Left cardiac atrium (tissue), 4 donors: ENCODE measurements at places on chromosomes 16 and 17. TPM values are rescaled to one million over a fixed set of nuclear protein-coding genes. Genes with fewer than 3 reads are reported as not detected.

CASKIN2 gene
- 37.7 TPM for total RNA-seq

AOC2 gene
- 1.6 TPM for total RNA-seq

EFNB3 gene
- 1.4 TPM for total RNA-seq

CIITA gene
- 9.9 TPM for total RNA-seq

RUNDC3A gene
- 0.85 TPM for total RNA-seq

KCNH4 gene
- 0.21 TPM for total RNA-seq

SGF29 gene
- 15.8 TPM for total RNA-seq

SPATA22 gene
- not detected for total RNA-seq

SEC14L5 gene
- 2.3 TPM for total RNA-seq

FBXO47 gene
- total RNA-seq: not detected

OGFOD3 gene
- 32.0 TPM for total RNA-seq

LRRC37A gene
- 1.5 TPM for total RNA-seq

LRRC37A3 gene
- total RNA-seq: 3.7 TPM

SCARF1 gene
- total RNA-seq: 17.7 TPM

KLHL10 gene
- 0.32 TPM for total RNA-seq

OVCA2 gene
- 15.4 TPM for total RNA-seq

MYH3 gene
- total RNA-seq: 0.53 TPM

SYCE1L gene
- total RNA-seq: 2.7 TPM

NATD1 gene
- 19.4 TPM for total RNA-seq

WNK4 gene
- not detected for total RNA-seq

SLC5A10 gene
- 0.26 TPM for total RNA-seq

ODAD4 gene
- total RNA-seq: 1.0 TPM

G6PC1 gene
- total RNA-seq: not detected

LCAT gene
- 12.8 TPM for total RNA-seq

METRNL gene
- 50.4 TPM for total RNA-seq
